Ovary (tissue), 10 donors: ENCODE measurements at places on chromosomes 6 and 20. TPM values are rescaled to one million over a fixed set of nuclear protein-coding genes. Genes with fewer than 3 reads are reported as not detected.

Gene NUP153
- total RNA-seq, result 25.2 TPM

Gene IRF4
- total RNA-seq, result 1.0 TPM

Gene HLA-DQB2
- total RNA-seq, result 0.66 TPM

- H3K36me3 ChIP-seq, result no peaks in the 10 kb centered on the region
- H3K27ac ChIP-seq, result no peak overlapping the region
- no peak for DNase-seq
- no peaks in the 10 kb centered on the region for H3K27me3 ChIP-seq
- H3K4me1 ChIP-seq, result no peaks in the 10 kb centered on the region
Observed at GRCh38 chr20:64110411-64111068, 3.2 kb upstream of the NPBWR2 start.

- H3K27me3 ChIP-seq, result no peaks in the 10 kb centered on the region
- H3K4me3 ChIP-seq, result no peak overlapping the region
- DNase-seq, result no peak
- no peaks in the 10 kb centered on the region for H3K4me1 ChIP-seq
- no peaks in the 10 kb centered on the region for H3K36me3 ChIP-seq
Observed at GRCh38 chr6:146886587-146887446, 288.0 kb downstream of the ADGB start.

GRCh38 chr20:13302647-13303450 lies 81.8 kb downstream of the ISM1 start:
- H3K27me3 ChIP-seq, result no peaks in the 10 kb centered on the region
- DNase-seq, result no peak
- H3K4me3 ChIP-seq, result no peak overlapping the region
- H3K4me1 ChIP-seq, result no peaks in the 10 kb centered on the region
- H3K27ac ChIP-seq, result no peak overlapping the region
